NCI-H524 treated with DMSO at 0.1 percent for 48 hours (cell line): ENCODE measurements at places on chromosomes 12 and 14.

DNA sequence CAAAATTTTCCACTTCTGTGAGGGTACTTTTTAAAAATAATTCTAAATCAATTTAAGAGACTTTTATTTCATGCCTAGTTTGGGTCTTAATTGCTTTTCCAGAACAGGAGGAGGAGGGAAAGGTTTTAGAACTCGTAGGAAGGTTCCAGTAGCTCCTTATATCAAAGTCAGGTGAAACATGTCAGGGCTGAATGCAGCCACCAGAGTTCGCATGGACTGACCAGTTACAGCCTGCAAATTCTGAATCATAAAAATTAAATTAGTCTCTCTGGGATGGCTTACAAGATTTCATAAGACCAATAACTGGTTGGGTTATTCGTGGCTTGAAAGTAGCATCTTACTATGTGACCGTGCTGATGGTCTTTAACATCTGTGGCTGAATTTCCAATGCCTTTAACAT lies 397 bp downstream of the BDKRB1 start:
- DNase-seq: no peak

- DNase-seq: no peak
Measured at GRCh38 chr14:91350813-91351511, 66.7 kb downstream of the CCDC88C start.

DNA sequence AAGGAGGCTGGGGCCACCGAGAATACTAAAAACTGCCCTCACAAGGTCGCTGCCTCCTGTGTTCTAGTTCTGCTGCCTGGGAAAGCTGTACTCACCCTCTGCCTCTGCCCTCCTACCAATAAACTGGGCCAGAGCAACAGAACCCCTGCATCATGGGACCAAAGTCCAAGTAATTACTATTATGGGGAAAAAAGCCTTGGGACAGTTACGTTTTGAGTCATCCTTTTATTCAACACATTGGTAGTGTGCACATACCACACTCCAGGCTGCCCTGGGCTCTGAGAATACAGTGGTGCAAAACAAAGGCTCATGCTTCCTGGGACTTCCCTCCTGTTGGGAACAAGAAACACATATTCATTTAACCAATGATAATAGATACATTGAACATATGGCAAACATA lies 49.0 kb downstream of the CACNA1C start:
- DNase-seq: no peak

- DNase-seq: peak; percentile 78
Measured at GRCh38 chr14:34872822-34873588, 2.2 kb downstream of the BAZ1A start.

DNA sequence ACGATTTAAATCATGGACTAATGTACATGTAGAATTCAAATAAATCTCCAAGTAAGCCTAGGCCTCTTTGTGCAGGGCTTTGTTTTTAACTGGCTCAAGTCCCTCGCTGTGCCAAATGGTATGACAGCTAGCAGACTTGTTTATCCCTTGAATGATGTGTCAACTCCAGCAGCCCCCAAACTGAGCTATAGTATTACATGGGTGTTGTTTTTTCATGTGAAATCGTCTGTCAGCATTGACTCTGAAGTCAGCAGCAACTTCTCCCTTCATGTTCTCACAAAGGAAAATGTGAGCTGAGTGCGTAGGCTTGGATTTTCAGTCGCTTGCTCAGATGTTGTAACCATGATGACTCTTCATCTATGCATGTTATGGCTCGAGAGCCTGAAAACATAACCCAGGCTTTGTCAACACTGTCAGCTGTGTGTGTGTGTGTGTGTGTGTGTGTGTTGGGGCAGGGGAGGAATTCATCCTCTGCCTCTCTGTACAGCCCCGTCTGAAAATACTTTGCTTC lies 73.3 kb downstream of the PTHLH start:
- DNase-seq: no peak

- no peak for DNase-seq
Measured at GRCh38 chr12:92769124-92769901, 66.5 kb downstream of the PLEKHG7 start.

- no peak for DNase-seq
Measured at GRCh38 chr14:64253672-64254071, 40.5 kb downstream of the ESR2 start.

GRCh38 chr12:52926596-52927234 lies 21.8 kb upstream of the KRT8 start:
- DNase-seq: no peak

GRCh38 chr12:4280351-4281163 lies 7.0 kb downstream of the CCND2 start:
- DNase-seq: no peak

DNA sequence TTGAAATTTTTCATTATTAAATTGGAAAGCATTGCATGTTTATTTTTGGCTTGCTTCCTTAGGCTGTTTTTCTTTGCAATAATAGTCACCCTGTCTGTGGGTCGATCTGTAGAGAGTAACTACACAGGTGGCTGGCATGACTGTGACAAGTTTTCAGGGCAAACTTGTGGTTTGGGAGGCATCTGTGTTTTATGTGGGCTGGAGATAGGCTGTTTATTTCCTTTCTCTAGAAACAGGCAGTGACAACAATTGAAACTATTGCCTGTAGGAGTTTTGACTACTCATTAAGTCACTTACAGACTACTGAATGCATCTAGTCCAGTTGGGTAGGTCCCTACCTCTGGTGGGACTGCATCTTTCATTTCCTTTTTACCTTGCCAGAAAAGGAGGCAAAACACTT lies 155.6 kb downstream of the DYRK2 start:
- DNase-seq: no peak

GRCh38 chr14:72699852-72700257 lies 194.0 kb downstream of the DPF3 start:
- no peak for DNase-seq
